ENCODE measurements at places on chromosomes 6 and 20. TPM values are rescaled to one million over a fixed set of nuclear protein-coding genes. Genes with fewer than 3 reads are reported as not detected.

DNA sequence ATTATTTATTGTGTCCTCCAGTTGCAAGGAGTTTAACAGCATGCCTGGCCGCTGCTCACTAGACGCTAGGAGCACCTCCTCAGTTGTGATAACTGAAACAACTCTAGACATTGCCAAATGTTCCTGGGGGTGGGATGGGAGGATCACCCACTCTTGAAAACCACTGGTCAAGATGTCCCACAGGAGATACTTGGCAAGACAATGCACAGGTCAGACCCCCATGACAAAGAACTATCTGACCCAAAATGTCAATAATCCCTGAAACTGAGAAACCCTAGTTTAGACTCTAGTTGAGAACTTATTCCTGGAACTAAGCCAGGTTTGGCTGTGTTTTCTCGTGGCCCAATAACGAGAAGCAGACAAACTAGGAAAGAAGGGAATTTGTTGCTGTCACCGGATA is 9.5 kb upstream of the FKBPL start:
- DNase-seq = no peak

DNA sequence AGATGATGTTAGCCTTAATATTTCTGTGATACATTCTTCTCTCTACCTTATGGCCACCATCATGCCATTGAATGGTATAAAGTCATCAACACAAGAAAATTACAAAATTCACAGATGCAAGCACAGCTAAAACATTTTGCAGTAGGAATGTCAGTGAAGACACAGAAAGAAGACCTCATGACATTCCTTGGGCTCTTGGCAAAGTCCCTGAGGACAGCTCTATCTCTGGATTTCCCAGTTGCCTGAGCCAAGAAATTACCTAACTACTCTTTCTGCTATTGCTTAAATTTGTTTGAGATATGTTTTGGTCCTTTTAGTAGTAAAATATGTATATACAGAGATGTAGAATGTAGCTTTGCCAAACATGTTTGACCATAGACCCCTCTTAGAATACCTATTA is 201.0 kb upstream of the STXBP5 start:
- no peak for DNase-seq

DNA sequence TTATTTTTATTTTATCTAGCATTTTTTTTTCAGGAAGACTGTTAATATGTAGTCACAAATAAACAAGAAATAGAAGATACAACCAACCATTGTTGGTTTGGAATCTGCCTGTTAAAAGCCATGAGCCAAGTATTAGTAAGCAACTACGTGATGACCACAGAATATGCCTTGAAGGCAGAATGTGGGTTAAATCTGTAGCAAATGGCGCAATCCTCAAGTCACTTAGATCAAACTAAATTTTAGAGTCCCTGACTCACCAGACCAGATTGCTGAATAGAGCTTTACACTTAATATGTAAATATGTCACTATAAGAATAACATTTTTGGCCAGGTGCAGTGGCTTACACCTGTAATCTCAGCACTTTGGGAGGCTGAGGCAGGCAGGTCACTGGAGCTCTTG is 800.1 kb upstream of the CITED2 start:
- DNase-seq = no peak

- DNase-seq = no peak
Measured at GRCh38 chr6:50963952-50964351, 145.3 kb downstream of the TFAP2B start.

- DNase-seq = no peak
Measured at GRCh38 chr6:51414361-51414760, 595.7 kb downstream of the TFAP2B start.

DNA sequence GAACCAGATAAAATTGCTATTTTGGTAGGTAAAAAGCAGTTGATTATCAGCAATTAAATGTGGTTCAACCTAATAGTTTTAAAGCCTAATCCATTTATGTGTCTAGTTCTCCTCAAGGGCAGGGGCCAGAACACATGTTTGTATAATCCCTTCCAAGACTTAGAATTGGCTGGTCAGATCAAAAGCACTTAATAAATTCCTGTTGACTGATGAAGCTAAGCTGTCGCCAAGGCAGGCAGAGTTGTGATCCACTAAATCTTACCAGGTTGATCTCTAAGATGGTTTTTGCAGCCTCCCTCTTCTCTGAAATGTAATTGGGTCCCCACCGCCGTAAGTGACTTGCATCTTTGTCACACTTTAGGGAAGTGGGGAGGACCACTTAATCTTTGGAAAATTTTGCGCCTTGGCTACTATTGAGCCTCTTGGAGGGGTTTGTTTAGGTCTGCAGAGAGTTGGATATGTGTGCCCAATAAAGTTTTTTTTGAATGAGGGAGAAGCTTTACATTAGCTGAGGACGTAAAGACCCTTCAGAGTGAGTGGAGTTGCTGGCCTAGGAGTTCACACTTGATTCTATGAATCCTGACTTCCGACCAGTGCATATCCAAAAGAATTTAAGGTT is 65.9 kb downstream of the PHF20 start:
- DNase-seq = no peak

- DNase-seq = no peak
Measured at GRCh38 chr6:87102151-87102621, 7.3 kb upstream of the CGA start.

DNA sequence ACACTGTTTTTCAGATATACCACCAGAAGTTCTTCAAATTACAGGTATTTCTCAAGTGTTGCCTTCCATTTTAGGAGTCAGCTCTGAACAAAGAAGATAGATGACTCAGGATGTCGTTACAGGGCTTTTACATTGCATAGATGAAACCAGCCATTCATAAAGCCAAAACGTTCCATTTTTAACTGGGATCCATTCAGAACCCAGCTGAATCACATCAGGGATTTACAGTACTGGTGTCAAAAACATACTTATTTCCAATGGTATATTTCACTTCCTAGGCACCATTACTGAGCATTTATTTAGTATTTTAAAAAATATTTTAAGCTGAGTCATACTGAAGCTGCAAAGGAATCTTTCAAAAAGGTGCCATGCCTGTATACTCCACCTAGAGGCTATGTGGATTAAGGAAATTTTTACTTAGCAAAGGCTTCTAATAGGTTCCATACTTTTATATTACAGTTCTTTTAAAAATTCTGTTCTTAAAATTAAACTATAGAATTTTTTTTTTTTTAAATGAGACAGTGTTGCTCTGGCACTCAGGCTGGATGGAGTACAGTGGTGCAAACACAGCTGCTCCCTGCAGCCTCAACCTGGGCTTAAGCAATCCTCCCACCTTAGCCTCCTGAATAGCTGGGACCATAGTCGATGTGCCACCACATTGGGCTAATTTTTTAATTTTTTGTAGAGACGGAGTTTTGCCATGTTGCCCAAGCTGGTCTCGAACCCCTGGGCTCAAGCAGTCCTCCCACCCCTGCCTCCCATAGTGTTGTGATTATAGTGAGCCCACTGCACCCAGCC is 2.6 kb downstream of the ASF1A start:
- DNase-seq = peak; percentile 19

GRCh38 chr20:36895036-36895435 is 19.1 kb downstream of the TLDC2 start:
- no peak for DNase-seq

GRCh38 chr6:112215488-112216284 is 38.7 kb downstream of the LAMA4 start:
- no peak for DNase-seq

Gene CHRNA4
- polyA plus RNA-seq = 13.3 TPM

Gene RSPO3
- polyA plus RNA-seq = 26.7 TPM

Gene ETV7
- polyA plus RNA-seq = not detected

Gene UBD
- 2.3 TPM for polyA plus RNA-seq

Gene FHL5
- polyA plus RNA-seq = 0.27 TPM

Measured in left kidney (tissue), 8 donors.